ENCODE measurements at places on chromosomes 12 and 14. TPM values are rescaled to one million over a fixed set of nuclear protein-coding genes. Genes with fewer than 3 reads are reported as not detected.

DNA sequence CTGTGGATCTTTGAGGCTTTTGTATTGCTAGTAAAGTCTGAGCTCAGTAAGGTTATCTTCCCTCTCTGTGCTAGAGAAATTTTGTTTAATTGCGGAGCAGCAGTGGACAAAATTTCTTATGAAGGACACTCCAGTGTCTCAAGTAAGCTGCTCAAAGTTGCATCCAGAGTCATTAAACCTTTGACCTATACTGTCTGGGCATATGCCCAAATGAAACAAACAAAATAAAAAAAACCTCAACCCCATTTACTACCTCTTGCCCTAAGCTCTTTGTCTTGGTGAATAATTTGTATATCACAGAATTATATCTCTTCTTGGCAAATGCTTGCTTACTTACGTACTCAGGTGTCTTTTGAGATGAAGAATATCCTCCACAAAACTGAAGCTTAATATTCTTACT lies 465.2 kb downstream of the SOX5 start:
- no peak for DNase-seq

GRCh38 chr12:130087222-130087621 lies 75.0 kb upstream of the FZD10 start:
- DNase-seq, result no peak

DNA sequence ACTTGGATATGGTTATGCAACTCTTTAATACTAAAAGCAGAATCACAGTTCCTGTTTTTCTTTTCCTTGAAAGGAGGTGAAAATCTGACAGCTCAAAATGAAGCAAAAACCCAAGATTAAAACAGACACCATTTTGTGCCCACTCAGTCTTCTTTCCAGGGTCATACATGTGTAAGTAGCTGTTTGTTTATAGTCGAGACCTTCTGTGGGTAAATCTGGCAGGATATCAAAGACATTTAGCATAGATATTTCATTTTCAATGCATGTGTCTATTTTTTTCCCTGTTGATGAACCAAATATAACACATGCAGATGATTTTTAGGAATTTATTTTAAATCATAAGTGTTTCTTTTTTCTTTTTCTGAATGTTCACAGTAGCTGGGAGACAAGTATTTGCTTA lies 398.8 kb downstream of the FOXG1 start:
- DNase-seq, result no peak

GRCh38 chr12:19759227-19759626 lies 319.9 kb downstream of the AEBP2 start:
- DNase-seq, result no peak

- no peak for DNase-seq
These were observed 173.0 kb upstream of the G2E3 start for GRCh38 chr14:30385925-30386324.

CBLN3 gene
- total RNA-seq, result 1.4 TPM

- no peak for DNase-seq
These were observed 4.2 kb upstream of the GLRX5 start for GRCh38 chr14:95530473-95531276.

- no peak for DNase-seq
These were observed 19.9 kb downstream of the DAAM1 start for GRCh38 chr14:59208224-59208814.

GRCh38 chr12:65536876-65537681 lies 258.6 kb downstream of the MSRB3 start:
- DNase-seq, result no peak

DNA sequence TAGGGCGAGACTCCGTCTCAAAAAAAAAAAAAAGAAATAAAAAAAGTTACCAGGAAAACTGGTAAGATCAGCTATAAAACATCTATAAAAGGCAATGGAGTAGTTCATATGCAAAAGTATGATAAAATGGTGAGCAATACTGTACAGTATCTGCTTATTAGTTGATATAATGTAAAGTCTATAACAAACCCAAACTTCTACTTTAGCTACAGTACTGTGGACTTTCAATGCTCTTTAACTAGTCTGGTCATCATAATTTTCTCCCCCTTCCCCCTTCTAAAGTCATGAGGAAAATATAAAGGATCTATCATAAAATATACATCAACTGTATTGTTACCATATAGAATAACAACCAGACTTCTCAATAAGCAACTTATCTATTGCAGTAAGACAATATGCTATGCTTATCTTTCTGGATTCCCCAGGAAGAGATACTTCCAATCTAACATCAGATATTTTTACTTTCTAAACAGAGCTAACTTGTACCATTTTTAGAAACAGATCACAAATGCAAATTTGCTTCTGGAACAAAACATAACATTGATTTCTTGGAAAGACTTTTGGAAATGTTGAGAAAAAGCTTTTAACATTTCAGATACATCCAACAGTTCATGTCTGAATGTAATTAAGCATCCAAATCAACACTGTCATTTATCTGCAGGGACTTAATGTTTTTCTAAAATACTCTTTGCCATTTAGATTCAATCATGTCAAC lies 43.8 kb downstream of the MDM2 start:
- no peak for DNase-seq

DNA sequence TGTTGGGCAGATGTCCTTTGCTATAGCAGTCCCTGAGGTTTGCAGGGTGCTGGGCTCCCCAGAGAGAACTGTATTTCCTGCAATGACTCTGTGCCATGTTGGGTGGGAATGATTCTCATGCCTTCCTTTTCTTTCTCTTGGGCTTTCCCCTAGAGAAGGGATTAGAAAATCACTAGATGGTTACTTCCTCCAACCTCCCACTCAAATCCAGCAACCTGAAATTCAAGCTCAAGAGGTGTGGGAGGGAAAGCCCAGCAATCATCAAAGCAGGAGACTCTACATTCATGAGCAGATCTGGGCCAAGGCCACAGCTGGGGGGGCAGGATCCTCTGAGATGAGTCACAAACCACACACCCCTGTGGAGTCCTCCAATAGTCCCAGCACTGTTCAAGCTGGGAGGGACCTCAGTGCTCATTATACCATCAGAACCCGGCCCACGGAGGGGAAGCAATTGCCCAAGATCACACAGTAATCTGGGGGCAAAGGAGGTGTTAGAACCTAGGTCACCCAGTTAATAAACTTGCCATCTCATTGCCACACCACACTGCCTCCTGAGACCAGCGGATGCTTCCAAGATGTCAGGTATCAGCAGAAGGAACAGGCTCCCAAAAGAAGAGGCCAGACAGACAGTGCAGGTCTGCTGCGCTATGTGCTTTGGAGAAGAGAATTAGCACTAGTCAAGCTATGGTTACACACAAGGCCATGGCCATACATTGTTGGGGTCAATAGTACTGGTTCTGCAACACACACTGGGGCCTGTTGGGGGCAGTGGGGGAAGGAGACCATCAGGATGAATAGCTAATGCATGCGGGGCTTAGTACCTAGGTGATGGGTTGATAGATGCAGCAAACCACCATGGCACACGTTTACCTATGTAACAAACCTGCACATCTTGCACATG lies 65.7 kb downstream of the TTC9 start:
- DNase-seq, result no peak

- DNase-seq, result no peak
These were observed 76.8 kb downstream of the WSCD2 start for GRCh38 chr12:108205864-108206263.

GRCh38 chr12:52455821-52456220 lies 3.9 kb upstream of the KRT6B start:
- DNase-seq, result no peak

DNA sequence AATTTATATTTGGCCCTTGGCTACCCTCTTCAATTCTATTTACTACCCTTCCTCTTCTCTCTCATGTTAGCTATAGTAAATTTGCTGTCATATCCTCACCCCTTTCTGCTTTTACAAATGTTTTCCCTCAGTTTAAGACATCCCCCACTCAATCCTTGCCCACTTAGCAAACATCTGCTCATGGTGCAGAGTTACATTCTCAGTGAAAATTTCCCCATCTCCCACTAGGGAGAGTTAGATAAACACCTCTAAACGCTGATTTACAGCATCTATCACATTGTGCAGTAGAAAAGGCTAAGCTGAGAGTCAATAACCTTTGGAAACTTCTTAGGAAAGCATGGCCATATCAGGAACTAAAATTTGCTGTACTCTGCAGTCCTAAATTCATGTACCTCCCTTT lies 69.0 kb downstream of the DENND5B start:
- no peak for DNase-seq
